Ecto neural progenitor cell (in vitro differentiated cells): ENCODE measurements at places on chromosomes 11 and 22.
A peak's percentile ranks its signal among the peaks of the same experiment; 100 is the strongest.

- DNase-seq = no peak
Observed at GRCh38 chr11:132217856-132218255, 847.4 kb downstream of the NTM start.

DNA sequence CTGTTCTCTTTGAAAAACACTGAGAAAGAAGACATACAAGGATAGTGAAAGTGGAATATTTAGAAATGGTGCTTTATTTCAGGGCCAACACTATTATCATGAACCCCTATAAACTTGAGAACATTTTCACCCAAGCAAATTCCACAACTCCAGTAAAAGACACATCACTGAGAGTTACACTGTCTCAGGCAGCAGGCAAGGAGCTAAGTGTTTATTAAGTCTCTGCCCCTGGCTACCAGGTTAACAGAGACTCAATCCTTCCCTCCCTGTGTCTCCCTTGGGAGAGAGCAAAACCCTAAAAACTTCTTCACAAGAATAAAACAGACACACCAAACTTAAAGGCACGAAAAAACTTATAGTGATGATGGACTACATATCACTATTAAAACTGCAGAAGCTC is 18.5 kb downstream of the MPPED2 start:
- no peak for DNase-seq

- DNase-seq = no peak
Observed at GRCh38 chr22:16915701-16916100, 90.5 kb upstream of the XKR3 start.

GRCh38 chr11:12592283-12592682 is 81.9 kb upstream of the TEAD1 start:
- DNase-seq = no peak

DNA sequence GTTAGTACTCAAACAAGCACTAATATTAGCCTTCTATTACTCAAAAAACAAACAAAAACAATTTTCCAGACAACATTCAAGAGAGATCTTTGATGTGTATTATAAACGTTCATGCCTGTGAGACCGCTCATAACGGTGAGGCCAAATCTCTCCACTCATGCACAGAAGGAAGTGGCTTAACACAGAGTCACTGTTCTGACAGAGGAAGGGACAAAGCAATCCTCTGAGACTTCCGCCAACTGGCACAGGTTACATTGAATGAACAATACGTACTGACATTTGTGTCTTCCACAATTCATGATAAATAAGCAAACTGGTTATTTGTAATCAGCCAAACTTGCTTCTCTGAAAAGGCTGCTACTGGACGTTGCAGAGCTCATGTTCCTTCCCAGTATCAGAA is 30.5 kb downstream of the CHKA start:
- no peak for DNase-seq

- DNase-seq = no peak
Observed at GRCh38 chr11:11464555-11464954, 111.5 kb upstream of the CSNK2A3 start.

- DNase-seq = no peak
Observed at GRCh38 chr11:44954051-44954906, 3.6 kb upstream of the TP53I11 start.

GRCh38 chr11:65083134-65083833 is 556 bp downstream of the CDCA5 start:
- DNase-seq = no peak

GRCh38 chr11:123822032-123822431 is 15.9 kb upstream of the OR6M1 start:
- DNase-seq = no peak

GRCh38 chr11:106463796-106464201 is 386.3 kb downstream of the AASDHPPT start:
- DNase-seq = no peak

- DNase-seq = peak; percentile 24
Observed at GRCh38 chr11:134751031-134751585, 339.1 kb upstream of the B3GAT1 start.

DNA sequence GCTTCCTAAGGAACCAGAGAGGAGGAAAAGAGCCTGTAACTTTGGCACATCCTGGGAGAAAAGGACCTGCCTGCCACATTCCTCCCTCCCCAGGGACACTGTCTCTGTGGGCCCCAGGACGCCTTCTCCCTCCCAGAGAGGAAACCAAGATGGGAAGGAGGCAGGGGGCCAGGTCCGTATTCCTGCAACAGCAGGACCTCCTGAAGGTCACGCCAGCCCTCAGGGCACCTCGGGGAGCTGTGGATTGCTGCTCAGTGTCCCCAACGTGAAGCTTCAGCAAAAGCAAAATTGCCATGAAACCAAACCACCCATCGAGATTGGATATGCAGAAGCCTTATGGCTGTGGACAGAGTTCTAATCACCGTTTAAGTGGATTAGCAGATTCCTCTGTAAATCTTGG is 86.7 kb downstream of the ARHGAP8 start:
- DNase-seq = no peak

DNA sequence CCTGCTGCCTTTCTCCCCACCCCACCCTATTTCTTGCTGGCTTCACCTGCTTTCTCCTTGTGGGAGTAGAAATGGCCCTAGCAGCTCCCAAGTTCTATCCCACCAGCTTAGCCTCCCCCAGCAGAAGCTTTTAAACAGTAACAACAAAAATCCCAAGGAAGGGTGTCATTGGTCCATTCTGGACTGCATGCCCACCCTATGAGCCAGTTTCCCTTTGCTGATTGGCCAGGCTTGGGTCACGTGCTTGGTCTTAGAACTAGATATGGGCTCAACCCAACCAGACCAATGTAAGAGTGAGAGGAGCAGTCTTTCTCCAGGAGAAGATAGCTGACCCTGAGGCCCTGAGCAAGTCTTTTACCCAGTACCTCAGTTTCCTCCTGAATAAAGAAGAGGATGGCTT is 2.3 kb downstream of the MTFP1 start:
- no peak for DNase-seq

- DNase-seq = no peak
Observed at GRCh38 chr11:34165786-34166555, 60.5 kb downstream of the NAT10 start.

DNA sequence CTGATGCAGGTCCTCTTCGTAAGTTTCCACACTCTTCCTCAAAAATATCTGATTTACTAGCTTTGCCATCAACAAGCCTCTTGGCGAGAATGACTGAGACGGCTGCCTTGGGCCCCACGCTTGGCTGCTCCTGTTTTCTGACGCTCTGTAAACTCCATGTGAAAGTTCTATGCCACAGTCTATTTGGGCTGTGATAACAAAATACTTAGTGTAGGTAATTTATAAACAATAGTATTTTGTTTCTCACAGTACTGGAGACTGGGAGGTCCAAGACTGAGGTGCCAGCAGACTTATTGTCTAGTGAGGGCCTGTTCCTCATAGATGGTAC is 123.2 kb upstream of the SORL1-AS1 start:
- DNase-seq = no peak

- DNase-seq = no peak
Observed at GRCh38 chr11:72735495-72736027, 16.6 kb downstream of the ARAP1 start.

DNA sequence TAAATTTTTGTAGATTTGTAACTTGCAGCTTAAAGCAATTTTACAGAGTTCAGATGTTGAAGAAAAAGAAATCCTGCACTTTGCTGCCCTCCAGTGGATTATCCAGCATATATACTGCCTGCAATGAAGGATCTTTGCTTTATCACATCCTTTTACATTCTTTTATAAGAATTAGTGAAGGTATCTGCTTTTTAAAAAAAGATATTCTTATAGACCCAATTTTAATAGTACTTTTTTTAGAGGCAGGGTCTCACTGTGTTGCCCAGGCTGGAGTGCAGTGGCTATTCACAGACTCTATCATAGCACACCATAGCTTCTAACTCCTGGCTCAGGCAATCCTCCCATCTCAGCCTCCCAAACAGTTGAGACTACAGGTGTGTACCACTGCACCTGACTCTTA is 60.7 kb downstream of the TTC17 start:
- no peak for DNase-seq

GRCh38 chr11:78940500-78941225 is 366.0 kb upstream of the NARS2 start:
- DNase-seq = peak; percentile 63

DNA sequence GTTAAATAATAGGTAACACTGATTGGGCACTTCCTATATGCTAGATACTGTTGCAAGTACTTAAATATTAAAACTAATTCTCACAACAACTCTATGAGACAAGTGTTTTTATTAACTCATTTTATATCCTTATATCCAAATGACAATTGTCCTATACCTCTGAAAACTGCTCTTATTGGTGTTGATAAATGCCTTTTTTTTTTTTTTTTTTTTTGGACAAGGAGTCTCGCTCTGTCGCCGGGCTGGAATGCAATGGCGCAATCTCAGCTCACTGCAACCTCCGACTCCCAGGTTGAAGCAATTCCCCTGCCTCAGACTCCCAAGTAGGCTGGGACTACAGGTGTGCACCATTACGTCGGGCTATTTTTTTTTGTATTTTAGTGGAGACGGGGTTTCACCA is 41.6 kb downstream of the MRTFA start:
- DNase-seq = no peak

DNA sequence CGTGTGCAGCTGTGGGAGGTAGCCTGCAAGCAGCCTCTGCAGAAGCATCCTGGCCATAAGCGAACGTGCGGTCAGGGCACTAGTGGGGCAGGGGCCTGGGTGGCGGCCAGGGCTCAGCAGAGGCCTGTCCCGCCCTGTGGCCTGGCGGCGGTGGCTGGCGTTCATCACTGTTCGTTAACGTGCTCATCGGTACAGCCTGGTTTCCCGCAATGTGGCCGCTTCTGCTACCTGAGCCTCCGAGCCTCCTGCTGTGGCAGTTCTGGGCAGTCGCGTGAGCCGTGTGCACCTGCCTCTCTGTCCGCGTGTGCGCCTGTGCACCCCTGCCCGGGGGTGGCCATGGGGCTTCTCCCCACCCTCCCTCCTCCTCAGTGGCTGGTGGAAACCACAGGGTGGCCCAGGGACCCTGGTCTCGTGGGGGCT is 117.9 kb downstream of the KCNQ1OT1 start:
- peak; percentile 36 for DNase-seq

GRCh38 chr11:68956142-68956541 is 24.6 kb downstream of the MRGPRD start:
- DNase-seq = peak; percentile 81

DNA sequence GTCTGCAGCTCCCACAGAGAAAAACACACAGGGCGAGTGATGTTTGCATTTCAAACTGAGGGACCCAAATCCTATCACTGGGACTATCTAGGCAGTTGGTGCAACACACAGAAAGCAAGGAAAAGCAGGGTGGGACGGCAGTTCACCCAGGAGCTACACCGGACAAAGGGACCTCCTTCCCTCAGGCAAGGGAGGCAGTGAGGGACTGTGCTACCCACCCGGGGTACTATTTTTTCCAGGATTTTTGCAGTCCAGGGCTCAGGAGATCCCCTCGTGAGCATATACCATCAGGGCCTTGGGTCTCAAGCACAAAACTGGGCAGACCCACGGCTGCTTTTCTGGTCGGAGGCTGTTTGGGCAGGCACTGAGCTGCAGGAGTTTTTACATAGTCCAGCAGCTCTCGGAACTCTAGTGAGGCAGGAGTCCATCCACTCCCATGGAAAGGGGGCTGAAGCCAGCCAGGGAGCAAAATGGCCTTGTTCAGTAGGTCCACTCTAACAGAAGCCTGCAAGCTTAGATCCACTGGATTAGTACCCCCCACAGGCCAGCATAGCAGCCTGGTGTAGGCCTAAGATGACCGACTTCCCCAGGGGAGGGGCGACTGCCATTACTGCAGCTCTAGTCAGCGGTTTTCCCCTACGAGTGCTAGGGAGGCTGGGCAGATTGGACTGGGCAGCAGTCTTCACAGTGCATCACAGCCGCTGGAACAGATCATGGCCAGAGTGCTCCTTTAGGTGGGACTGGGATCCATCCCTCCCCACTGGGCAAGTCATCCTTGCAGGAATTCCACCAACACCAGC is 28.2 kb downstream of the CARD18 start:
- DNase-seq = no peak

GRCh38 chr22:46748908-46749675 is 11.0 kb upstream of the CERK start:
- DNase-seq = no peak

DNA sequence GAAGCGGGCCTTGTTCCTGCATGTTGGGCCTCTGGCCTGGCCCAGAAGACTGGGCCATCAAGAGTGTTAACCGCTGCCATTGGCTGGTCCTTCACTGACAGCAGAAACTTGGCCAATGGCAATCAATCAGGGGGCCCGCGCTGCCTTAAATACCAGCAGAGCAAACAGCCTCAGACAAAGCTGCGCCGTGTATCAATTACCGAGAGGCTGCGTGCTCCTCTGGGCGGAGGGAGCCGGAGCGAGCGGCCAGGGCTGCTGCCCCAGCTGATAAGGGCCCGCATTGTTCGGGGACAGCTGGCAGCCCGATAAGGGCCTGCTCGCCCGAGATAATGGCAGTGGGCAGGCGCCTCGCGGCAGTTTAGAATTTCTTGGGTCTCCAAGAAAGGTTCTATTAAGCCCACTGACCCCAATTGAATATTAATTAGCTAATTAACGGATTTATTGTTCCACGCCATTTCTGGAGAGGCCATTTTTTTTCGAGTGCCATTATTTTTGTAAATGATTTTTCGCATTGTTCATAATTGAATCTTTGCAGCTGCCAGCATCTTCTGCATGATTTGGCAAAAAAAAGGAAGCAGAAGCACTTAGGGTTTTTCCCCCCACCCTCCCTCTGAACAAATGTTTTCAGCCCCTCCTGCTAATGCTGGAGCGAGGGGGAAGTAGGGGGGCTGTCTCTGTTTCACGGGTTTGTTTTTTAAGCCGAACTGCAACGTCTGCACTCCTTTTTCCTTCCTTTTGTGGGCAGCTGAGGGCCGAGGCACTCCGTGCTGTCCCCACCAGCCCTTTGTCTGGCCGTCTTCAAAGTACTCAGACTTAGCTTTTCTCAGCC is 37.6 kb upstream of the RIC3 start:
- DNase-seq = peak; percentile 73
